ENCODE measurements at places on chromosomes 6 and 20.

DNA sequence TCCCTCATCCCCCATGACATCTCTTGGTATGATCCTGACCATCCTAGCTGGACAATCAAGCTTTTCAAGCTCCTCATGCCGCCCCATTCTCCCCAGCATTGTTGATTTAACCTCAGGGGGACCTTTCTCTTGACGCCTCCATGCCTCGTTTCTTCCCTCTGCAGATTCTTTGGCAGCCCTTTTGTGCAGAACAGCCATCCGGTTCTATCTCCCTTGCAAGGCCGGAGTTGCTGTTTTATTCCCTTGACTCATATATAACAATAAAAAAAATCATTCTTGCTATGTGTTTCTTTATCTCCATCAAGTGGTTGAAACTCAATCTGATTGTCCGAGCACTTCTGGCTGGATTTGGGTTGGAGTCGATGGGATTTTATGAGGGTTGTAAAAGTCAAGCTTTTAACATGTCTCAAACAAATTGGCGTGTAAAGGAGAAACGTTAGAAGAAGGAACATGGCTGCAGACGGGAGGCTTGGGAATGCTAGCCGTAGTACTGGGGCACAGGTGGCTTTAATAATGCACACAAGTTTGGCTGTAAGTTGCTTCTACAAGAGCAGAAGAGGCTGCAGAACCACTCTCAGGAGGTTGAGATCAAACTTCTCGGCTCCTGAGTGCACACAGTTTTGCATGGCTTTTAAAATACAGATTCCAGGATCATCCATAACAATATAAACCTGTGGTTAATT is 3.9 kb upstream of the SULF2 start:
- no peak for DNase-seq

DNA sequence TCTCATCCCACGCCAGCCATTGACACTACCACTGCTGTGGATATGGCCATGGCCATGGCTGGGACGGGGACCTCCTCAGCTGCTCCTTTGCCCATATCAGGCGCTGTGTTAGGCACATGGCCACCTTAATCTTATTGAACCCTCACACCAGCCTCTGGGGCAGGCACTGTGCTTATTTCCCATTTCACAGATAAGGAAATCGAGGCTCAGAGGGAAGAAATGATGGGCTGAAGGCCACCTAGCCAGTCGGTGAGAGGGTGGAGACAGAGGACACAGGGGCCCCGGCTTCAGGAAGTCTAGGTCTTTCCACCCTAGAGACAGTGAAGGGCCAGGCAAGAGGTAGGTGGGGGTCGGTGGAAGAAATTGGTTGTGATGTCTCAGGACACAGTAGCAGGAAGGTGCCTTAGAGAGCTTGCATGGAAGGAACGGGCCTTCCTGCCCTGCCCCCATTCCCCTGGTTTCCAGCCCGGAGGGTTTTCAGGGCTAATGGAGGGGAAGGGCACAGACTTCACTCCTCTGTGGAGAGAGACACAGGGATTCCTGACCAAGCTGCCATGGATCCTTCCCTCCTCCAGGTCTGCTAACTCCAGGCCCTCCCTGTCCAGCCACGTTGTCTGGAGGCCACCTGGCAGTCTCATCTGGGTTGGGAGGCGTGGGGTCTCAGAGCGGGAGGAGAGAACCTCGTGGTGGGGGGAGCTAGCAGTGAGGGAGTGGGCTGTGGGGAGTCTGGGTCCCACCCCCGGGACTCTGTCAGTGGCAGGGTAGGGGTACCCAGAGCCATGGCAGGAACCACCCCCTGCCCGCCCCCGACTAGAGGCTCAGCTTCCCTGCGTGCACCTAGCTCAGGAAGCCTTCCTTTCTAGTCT is 120.4 kb downstream of the VEGFA start:
- no peak for DNase-seq

DNA sequence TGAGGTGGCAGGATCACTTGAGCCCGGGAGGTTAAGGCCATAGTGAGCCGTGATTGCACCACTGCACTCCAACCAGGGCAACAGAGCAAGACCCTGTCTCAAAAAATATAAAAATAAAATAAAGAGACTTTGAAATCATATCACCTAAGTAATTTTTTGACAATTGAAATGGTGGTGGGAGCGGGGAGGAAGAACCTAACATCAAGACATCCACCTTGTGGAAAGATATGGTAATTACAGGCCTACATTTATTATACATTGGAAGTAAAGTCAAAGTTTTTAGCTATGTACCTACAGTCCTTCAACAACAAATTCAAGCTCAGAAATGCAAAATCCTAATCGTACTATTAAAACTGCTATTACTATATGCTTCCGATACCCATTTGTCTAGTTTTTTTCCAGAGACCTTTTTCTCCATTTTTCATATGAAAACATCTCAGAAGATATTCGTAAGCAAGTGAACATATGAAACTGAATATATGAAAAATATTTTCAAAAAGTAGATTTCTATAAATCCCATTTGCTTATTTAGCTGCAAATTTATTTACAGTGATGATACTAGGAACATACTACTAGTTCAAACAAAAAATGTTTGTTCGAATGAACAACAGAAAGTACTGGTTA is 83.3 kb downstream of the SYCP2 start:
- peak; percentile 29 for DNase-seq

GRCh38 chr6:46270336-46270735 is 99.6 kb upstream of the ENPP5 start:
- DNase-seq, result no peak

DNA sequence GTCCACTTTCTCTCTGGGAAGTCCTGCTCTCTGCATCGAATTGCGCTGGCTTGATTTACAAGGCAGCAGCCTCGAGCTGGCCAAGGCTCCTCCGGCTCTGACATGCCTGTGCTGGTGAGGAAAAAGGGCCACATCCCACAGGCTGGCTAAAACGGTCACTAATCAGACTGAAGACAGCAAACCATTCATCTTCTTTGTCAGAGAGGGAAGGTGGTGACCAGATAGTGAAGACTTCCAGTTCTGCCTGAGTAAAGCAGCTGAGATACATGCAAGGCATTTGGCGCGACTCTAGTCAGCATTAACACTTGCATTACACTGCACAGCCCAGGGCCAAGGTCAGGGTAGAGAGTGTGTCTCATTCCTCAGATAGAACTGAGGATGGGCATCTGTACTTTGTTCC is 203.2 kb upstream of the MAP3K7 start:
- no peak for DNase-seq

- DNase-seq, result peak; percentile 31
Measured at GRCh38 chr20:62980970-62981369, 25.8 kb downstream of the BHLHE23 start.

GRCh38 chr20:24690408-24690807 is 221.0 kb downstream of the SYNDIG1 start:
- no peak for DNase-seq

- no peak for DNase-seq
Measured at GRCh38 chr6:56036916-56037600, 161.7 kb upstream of the BMP5 start.

DNA sequence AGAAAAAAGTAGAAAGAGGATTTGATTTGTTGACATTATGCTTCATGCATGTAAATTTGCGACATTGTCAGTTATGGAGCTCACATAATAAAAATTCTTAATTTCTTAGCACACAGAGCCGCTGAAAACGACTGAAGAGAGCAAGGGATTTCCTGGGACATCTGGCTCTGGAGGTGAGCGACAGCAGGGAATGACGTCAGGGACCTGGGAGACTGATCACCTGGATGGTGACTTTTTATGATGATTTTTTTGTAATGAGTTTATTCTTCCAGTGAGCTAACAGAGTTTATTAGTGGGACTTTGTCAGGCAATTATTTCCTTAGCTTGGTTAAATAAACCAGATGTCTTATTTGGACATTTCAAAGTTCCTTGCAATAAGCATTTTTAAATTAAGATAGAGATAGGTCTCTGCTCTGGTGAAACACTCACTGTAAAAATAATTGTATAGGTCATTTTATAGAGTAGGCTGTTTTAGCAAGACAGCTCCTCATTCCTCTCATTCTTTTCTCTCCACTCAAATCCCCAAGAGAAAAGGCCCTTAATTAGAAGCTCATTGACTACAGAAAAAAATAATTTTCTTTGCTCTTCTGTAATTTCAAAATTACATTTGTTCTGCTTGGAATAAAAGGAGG is 19.4 kb downstream of the TMEM200A start:
- peak; percentile 43 for DNase-seq

DNA sequence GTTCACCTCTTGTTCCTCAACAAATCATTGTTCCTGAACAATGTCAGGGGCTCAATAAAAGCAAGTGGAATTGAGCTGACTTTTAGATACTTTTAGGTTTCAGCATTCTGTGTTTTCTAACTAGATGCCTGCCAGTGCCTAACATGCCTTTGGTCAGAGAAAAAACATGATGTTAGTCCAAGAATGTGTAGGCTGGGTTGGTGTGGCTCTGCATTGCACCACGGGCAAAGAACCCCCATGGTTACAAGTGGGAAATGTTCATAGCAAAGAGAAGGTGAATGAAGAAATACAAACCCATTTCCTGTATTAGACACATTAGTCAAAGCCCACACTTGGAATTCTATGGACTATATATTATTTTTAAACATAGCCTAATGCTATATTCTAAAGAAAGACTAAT is 193.3 kb downstream of the TMEM200A start:
- no peak for DNase-seq

- no peak for DNase-seq
Measured at GRCh38 chr6:15827496-15828255, 164.8 kb upstream of the DTNBP1 start.

DNA sequence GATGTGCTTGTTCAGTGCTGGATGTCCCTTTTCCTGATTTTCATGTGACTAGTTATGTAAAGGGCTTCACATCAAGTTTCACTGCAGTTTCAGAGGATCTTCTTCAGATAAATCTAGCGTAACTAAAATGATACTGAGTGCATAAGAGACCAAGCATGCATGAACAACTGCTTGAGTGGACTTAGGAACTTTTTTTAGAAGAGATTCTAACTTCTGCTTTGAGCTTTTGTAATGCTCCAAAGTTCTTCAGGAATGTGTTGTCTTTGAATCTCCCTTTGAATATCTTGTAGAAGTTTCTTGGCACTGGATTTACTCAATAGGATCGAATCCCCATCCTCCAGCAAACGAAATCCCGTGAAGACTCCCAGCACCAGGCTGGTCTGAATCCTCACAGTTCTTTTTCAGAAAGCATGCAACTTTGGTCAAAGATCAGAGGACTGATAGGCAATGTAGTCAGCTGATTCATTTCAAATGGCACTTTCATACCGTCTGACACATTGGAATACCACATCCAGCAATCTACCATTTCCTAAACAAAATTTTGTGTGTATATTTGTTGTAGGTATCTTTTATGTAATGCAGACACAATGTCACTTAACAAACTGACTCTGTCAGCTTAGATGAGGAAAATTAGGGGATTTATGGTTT is 33.2 kb downstream of the ENPP1 start:
- no peak for DNase-seq

DNA sequence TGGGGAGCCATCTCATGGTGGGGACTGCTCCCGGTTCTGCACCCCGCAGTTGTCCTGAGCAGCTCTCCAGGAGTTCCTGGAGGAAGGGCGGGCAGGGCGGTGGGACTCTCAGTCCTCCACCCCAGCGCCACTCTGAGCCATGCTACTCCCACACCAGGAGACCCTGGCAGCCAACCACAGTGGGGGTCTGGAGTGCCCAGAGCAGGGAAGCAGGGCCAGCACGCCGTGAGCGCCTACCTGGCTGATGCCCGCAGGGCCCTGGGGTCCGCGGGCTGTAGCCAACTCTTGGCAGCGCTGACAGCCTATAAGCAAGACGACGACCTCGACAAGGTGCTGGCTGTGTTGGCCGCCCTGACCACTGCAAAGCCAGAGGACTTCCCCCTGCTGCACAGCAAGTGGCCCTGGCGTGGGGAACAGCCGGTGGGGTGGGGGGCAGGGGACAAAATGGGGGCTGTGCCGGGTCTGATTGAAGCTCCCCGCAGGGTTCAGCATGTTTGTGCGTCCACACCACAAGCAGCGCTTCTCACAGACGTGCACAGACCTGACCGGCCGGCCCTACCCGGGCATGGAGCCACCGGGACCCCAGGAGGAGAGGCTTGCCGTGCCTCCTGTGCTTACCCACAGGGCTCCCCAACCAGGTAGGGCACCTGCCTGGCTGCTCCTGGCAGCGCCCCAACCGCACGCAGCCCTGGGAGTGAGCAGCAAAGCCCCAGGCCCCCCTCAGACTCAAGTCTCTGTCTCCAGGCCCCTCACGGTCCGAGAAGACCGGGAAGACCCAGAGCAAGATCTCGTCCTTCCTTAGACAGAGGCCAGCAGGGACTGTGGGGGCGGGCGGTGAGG is 1.6 kb upstream of the TNFRSF6B start:
- no peak for DNase-seq

GRCh38 chr6:11149551-11149950 is 38.0 kb upstream of the ERVFRD-1 start:
- DNase-seq, result no peak

DNA sequence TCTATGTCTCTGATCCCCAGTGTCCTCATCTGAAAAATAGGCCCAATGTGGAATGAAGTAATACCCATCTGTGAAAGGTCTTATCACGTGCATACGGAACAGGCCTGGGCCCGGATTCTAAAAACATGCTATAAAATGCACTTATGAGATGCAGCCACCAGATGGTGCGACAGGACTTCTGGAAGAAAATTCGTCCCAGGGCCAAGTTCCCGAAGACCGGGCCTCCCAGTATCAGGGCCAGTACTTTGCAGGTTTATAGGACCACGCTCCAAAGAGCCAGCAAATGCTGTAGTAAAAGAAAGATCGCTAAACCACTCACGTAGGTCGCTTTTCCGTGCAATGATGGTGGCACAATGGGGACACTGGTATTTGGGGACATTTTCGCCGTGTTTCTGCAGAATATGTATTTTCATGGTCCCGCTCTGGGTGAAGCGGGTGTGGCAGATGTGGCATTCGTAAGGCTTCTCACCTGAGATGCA is 10.6 kb downstream of the CTCFL start:
- DNase-seq, result peak; percentile 86

DNA sequence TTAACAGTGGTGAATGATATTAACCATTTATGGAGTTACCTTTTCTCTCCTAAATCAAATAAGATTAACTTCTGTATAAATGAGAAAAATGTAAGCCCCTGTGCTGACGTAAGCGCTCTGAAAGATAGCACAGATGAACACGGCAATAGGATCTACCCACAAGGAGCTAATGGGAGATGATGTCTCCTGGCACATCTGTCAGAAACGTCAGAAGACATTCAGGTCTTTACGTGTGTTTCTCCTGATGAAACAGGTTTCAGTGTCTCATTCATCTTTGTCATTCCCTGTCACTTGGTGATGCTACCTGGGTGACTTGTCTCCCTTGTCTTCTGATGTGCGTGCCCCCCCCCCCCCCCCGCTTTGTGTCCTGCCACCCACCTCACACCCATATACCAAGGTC is 189.7 kb downstream of the DTNBP1 start:
- DNase-seq, result no peak

GRCh38 chr20:58675641-58676040 is 17.0 kb upstream of the NPEPL1 start:
- no peak for DNase-seq

DNA sequence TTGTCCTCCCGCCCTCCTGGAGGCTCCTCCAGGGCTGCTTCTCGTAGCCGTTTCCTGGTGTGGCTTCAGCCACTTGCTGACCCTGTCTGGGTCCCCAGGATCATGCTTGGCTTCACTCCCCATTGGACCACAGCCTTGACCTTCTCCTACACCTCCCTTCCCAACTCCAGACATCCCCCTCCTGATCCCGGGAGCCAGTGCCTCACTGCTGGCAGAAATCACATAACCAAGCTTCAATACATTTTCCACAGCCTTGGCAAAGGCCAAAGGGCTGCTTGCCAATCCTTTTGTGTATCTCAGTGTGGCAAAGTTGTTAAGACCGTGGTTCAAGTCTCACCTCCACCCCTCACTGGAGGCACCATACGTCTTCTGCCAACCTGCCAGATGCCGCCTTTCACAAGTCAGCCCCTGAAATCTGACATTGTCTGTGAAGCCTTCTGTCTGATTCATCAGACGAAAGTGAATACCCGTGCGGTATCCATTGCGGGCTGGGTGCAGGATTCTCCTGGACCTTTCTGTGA is 60.1 kb downstream of the PHACTR3 start:
- no peak for DNase-seq
